ENCODE measurements at places on chromosomes 5 and 9. TPM values are rescaled to one million over a fixed set of nuclear protein-coding genes. Genes with fewer than 3 reads are reported as not detected.

Gene ACOT12
- total RNA-seq = not detected

Gene DMGDH
- 0.95 TPM for total RNA-seq

Gene ORM2
- total RNA-seq = not detected

DNA sequence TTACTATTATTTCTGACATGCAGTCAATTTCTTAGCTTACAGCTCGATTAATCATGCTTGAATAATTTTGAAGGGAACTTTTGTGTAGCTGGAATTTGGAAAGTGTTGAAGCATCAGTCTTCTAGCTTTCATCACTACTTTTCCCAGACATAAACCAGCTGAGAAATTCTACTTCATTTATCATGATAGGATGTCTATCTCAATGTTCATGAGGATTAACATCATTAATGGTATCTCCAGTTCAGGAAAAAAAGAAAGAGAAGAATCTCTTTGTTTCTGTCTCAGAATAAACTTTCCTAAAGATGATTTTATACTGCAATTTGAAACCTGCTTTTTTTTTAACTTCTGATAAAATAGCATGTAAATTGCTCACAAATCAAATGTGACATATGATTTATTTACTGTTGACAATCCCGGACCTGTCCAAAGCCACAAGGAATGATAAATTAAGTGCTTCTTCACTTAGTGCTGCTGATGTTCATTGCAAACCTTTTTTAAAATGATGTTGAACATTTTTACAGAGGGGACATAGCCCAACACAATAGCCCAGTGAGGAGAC, 412.1 kb upstream of the CLINT1 start:
- DNase-seq = no peak

- DNase-seq = no peak
These were observed 143.8 kb downstream of the HSD17B3 start for GRCh38 chr9:96158147-96158546.

DNA sequence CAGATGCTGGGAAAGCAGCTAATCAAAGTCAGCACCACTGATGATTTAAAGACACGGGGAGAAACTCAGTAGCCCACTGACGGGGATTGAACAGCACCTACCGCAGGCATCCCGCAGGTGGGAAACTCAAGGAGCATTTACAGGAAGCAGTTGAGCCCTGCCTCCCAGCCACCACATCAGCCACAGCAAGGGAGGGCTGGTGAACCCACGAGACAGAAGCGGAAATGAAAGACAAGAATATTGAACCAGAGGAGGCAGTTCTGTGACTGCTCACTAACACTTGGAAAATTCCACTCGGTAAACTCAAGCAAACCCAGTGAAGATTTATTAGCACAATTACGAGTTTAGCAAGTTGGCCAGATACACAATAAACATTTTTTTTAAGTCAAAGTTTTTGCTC, 10.6 kb upstream of the FAM163B start:
- DNase-seq = peak; percentile 20

- DNase-seq = no peak
These were observed 39.9 kb downstream of the SHC3 start for GRCh38 chr9:89138463-89139390.

DNA sequence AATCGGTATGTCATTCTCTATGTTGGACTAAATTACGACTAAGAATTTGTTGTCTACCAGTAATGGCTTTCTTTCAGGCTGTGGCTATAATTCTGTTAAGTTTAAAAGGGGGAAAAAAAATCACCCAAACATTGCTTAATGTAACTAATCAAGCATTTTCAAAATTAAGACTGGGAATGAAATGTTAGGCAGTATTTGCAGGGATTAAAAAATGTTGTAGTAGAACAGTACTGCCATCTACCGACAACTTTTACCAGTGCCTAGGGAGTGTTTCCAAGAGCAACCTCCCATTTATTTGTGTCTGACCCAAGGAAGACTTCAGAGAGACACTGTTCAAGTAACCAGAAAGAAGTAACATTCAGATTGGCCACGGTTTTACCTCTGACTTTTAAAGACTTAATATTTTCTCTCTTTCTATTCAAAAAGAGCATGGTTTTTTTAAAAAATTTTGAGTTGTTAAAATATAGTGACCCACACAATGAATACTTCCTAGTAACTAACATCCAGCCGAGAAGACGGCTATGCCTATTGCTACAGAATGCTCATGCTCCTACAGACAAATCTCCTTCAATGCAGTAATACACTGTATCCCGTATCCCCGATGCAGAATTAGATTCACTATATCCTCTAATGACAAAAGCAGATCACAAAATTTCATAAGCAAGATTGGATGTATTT, 92.4 kb downstream of the ARL15 start:
- DNase-seq = no peak

- no peak for DNase-seq
These were observed 481.2 kb upstream of the KLF4 start for GRCh38 chr9:107970726-107971125.
